Large intestine (tissue), 12 donors: ENCODE measurements at places on chromosomes 5 and 9.

DNA sequence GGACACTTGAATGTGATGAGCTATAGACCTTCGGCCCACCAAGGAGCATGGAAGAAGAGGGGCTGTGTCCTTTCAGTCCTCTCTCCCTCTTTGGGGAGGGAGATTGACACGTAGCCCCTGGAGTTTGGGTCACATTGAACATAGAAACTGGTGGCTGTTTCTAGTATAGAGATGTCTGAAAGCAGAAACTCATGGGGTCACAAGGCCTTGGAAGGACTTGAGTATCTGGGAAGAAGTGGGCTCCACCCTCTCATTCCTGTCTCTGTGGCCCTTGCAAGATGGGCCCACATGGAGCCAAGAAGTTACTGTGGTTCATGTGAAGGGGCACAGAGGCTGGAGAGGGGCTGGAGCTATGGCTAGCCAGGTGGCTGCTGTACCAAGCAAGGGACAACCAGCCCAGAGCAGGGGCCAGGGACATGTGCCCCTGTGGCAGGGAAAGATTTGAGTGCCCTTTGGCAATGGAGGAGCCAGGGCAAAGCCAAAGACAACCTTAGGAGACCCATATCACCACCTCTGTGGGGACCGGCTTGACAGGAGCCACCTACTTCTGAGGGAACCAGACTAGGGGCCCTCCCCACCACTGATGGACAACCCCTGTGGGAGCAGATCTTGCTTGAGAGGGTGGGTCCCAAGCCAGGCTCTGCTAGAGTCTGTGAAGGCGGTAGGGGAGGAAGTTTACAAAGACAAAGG is 12.8 kb upstream of the ANGPTL2 start:
- no peak overlapping the region for H3K4me3 ChIP-seq
- no peak overlapping the region for H3K27ac ChIP-seq
- H3K27me3 ChIP-seq, result no peaks in the 10 kb centered on the region
- H3K4me1 ChIP-seq, result peaks cover 26% of the 10 kb centered on the region
- no peak for DNase-seq
- no peaks in the 10 kb centered on the region for H3K36me3 ChIP-seq

- H3K4me1 ChIP-seq, result no peaks in the 10 kb centered on the region
- no peak overlapping the region for H3K27ac ChIP-seq
- H3K27me3 ChIP-seq, result no peaks in the 10 kb centered on the region
- no peaks in the 10 kb centered on the region for H3K36me3 ChIP-seq
Observed at GRCh38 chr5:80072103-80073073, 37.2 kb downstream of the THBS4 start.

DNA sequence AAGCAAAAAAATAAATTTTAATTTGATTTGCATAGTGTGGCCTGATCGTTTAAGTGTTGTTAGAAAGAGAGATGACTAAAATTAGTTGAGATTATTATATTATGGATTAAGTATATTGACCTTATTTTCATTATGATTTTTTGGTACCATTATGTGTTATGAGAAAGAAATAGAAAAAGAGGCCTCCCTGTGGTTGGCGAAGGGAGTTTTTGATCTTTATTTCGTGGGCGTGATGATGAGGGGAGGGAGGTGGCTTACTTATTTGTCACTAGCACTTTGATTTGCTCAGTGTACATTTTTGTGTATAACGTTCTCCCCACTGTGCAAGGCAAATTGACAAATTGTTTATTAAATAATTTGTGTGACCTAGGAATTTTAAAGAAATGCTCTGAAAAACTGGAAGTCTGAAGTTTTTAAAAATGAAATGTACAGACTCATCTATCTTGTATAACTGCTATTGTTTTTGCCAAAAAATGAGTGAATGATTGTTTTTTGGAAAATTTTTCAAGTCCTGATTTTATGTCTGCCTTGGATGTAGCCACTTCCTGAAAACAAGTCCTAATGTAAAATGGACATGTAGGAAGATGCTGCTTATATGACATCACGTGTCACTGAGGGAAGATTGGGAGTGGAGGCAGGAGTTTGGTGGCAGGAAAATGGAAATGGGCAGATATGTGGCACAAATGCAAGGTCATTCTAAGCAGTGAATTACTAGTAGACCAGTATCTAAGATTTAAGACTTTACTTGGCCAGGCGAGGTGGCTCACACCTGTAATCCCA is 3.0 kb downstream of the DAPK1 start:
- no peak overlapping the region for H3K4me3 ChIP-seq
- H3K4me1 ChIP-seq, result peaks cover 14% of the 10 kb centered on the region
- peaks cover 9% of the 10 kb centered on the region for H3K27me3 ChIP-seq
- H3K27ac ChIP-seq, result no peak overlapping the region
- H3K36me3 ChIP-seq, result no peaks in the 10 kb centered on the region

GRCh38 chr5:171762021-171762608 is 23.5 kb upstream of the SMIM23 start:
- H3K4me3 ChIP-seq, result no peak overlapping the region
- H3K27me3 ChIP-seq, result no peaks in the 10 kb centered on the region
- DNase-seq, result no peak

DNA sequence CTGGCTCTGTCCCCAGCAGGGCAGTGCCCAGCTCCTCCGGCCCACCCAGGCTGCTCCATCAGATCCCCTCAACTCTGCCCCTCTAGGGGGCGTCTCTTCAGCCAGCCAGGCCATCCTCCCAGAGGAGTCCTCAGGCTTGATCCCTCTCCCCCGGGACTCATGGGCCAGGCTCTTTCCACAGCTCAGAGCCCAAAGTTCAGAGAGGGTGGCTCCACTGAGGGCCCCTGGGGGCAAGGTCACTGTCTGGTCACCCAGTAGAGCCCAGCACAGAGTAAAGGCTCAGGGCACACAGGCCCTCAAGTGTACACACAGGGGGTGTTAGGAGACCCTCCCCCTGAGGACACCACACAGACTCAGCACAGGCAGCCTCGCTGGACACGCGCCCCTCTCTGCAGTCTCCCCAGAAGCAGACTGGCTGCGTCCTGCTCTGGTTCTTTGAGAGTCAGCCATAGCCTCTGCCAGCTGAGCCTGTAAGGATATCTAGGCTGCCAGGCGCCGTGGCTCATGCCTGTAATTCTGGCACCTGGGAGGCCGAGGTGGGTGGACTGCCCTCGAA is 64.8 kb downstream of the PAX5 start:
- H3K27ac ChIP-seq, result no peak overlapping the region
- no peaks in the 10 kb centered on the region for H3K36me3 ChIP-seq

GRCh38 chr9:2340046-2340760 is 281.4 kb upstream of the VLDLR start:
- no peak overlapping the region for H3K4me3 ChIP-seq
- no peaks in the 10 kb centered on the region for H3K4me1 ChIP-seq
- H3K27me3 ChIP-seq, result no peaks in the 10 kb centered on the region
- DNase-seq, result no peak
- no peak overlapping the region for H3K27ac ChIP-seq
- H3K36me3 ChIP-seq, result no peaks in the 10 kb centered on the region

DNA sequence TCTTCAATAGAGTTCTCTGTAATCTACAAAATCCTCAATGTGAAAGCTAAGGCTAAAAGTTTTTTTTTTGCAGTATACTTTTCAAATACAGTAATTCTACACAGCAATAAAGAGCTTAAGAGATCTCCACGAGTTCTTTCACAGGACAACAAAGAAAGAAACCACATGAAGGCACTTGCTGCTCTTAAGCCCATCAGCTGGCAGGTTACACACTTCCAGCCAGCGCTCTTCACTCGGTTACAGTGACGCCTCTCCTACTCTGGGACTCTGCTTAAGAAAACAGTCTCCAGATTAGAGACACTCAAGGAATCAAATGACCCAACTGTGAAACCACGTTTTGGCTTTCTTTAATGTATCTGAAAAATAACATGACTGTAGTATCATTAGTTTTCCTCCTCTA is 85.0 kb downstream of the ROR2 start:
- H3K27me3 ChIP-seq, result no peaks in the 10 kb centered on the region
- no peaks in the 10 kb centered on the region for H3K4me1 ChIP-seq
- H3K4me3 ChIP-seq, result no peak overlapping the region
- no peaks in the 10 kb centered on the region for H3K36me3 ChIP-seq
- H3K27ac ChIP-seq, result no peak overlapping the region

DNA sequence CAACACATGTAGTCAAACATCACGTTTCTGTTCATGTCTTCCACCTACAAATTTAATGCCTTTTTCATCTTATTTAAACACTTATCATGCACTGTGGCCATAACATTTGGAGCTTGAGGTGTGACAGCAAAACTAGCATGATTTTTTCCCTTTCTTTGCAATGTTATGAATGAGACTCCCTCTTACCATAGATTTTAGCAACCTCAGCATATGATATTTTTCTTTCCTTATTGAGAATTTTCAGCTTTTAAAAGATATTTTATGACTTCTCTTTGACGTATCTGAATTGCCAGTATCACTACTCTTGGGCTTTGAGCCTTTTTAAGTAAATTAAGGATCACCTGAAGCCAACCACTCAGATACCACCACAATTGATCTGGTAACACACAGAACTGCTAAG is 32.7 kb upstream of the ISOC1 start:
- no peak for DNase-seq
- H3K4me3 ChIP-seq, result no peak overlapping the region
- no peaks in the 10 kb centered on the region for H3K27me3 ChIP-seq
- H3K4me1 ChIP-seq, result no peaks in the 10 kb centered on the region
- H3K27ac ChIP-seq, result no peak overlapping the region

DNA sequence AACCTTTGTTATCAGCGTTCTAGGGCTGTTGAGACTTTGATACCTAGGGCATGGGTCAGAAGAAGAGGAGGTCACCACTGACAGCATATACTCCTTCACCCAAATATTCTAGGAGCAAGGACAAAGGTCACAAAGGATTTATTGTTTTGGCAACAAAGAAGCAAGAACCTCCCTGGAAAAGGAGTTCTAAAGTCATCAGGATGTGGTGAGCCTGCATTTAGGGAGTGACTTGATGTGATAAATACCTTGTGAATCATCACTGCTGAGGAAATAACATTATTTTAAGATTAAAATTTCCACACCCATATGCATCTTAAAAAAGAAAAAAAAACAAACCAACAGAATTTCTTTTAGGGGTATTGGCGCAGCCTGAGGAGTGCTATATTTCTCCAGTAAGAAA is 13.9 kb downstream of the IFNA1 start:
- no peak overlapping the region for H3K4me3 ChIP-seq
- H3K27ac ChIP-seq, result no peak overlapping the region
- no peak for DNase-seq
- no peaks in the 10 kb centered on the region for H3K4me1 ChIP-seq
- no peaks in the 10 kb centered on the region for H3K27me3 ChIP-seq

DNA sequence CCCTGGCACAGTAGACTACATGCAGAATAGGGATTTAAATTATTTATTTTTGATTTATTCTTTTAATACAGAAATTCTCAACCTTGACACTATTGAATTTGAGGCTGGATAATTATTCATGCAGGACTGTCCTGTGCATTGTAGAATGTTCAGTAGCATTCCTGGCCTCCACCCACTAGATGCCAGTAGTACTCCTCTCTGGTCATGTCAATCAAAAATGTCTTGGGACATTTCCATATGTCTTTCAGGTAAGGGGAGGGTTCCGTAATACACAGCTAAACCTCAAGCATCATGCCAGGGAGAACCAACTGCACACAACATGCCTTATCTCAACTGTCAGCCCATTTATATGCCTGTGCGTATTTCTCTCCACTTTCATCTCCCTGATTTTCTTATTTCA is 231.8 kb downstream of the BRINP1 start:
- H3K27me3 ChIP-seq, result no peaks in the 10 kb centered on the region
- DNase-seq, result no peak
- no peaks in the 10 kb centered on the region for H3K4me1 ChIP-seq
- no peak overlapping the region for H3K27ac ChIP-seq
- no peaks in the 10 kb centered on the region for H3K36me3 ChIP-seq

GRCh38 chr9:98481676-98482075 is 226.2 kb upstream of the TBC1D2 start:
- no peak for DNase-seq
- H3K4me3 ChIP-seq, result no peak overlapping the region
- H3K4me1 ChIP-seq, result peaks cover 1% of the 10 kb centered on the region

DNA sequence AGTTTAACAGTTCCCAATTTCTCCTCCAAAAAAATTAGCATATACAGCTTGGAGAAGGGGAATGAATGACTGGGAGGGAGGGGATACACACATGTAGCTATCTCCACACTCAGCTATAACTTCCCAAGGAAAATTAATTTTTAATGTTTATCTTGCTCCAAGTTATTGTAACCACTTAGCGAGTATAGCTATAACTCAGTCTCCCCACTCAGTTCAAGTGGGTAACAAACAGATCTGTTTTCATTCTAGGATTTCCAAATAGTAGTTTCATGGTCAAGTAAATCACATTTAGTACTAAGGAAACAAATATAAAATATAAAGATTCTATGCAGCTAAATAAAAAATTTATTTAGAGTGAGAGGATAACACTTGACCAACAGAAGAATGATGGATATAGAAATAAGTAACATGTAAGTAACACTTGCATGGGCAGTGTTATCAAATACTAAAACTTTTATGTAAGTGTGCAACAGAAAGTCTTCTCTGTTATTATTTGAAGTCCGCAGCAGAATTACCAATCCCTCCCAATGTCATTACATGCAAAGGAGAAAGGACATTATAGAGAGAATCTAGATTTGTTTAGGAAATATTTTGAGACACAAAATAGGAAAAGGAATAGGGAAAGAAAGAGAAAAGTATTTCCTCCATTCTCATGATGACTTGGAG is 10.2 kb upstream of the NFIB start:
- no peak overlapping the region for H3K27ac ChIP-seq
- H3K36me3 ChIP-seq, result no peaks in the 10 kb centered on the region
- peaks cover 2% of the 10 kb centered on the region for H3K4me1 ChIP-seq
- no peak overlapping the region for H3K4me3 ChIP-seq
- peaks cover 37% of the 10 kb centered on the region for H3K27me3 ChIP-seq

- peak; percentile 62 for DNase-seq
- no peaks in the 10 kb centered on the region for H3K27me3 ChIP-seq
- peaks cover 45% of the 10 kb centered on the region for H3K4me1 ChIP-seq
- peak within 1 kb of the TSS; percentile 37 for H3K27ac ChIP-seq
- H3K36me3 ChIP-seq, result peaks cover 8% of the 10 kb centered on the region
Observed at GRCh38 chr5:150640311-150641005, at the start of gene SYNPO. Gene SYNPO (plus strand): TSS chr5:150640660. CDS start chr5:150648276, 7,616 bp downstream.

- no peaks in the 10 kb centered on the region for H3K36me3 ChIP-seq
- H3K4me3 ChIP-seq, result no peak overlapping the region
- H3K27me3 ChIP-seq, result no peaks in the 10 kb centered on the region
- H3K27ac ChIP-seq, result no peak overlapping the region
Observed at GRCh38 chr5:40904205-40904993, 4.9 kb upstream of the C7 start.

GRCh38 chr5:59132131-59132530 is 549.3 kb downstream of the RAB3C start:
- H3K36me3 ChIP-seq, result no peaks in the 10 kb centered on the region
- DNase-seq, result no peak

GRCh38 chr5:8012131-8012977 is 143.4 kb downstream of the MTRR start:
- no peak for DNase-seq
- no peak overlapping the region for H3K27ac ChIP-seq
- H3K27me3 ChIP-seq, result no peaks in the 10 kb centered on the region
- no peaks in the 10 kb centered on the region for H3K36me3 ChIP-seq
- H3K4me1 ChIP-seq, result no peaks in the 10 kb centered on the region
- no peak overlapping the region for H3K4me3 ChIP-seq

- no peak for DNase-seq
- H3K4me3 ChIP-seq, result no peak overlapping the region
- no peaks in the 10 kb centered on the region for H3K36me3 ChIP-seq
- H3K27me3 ChIP-seq, result no peaks in the 10 kb centered on the region
- no peak overlapping the region for H3K27ac ChIP-seq
Observed at GRCh38 chr5:28809811-28810750, 1771.7 kb upstream of the CDH9 start.
